ENCODE measurements at places on chromosomes 6 and 20.

- no peak for DNase-seq
Observed at GRCh38 chr6:74573613-74574012, 632.2 kb downstream of the COL12A1 start.

- DNase-seq = no peak
Observed at GRCh38 chr6:33726696-33727095, 15.2 kb upstream of the UQCC2 start.

DNA sequence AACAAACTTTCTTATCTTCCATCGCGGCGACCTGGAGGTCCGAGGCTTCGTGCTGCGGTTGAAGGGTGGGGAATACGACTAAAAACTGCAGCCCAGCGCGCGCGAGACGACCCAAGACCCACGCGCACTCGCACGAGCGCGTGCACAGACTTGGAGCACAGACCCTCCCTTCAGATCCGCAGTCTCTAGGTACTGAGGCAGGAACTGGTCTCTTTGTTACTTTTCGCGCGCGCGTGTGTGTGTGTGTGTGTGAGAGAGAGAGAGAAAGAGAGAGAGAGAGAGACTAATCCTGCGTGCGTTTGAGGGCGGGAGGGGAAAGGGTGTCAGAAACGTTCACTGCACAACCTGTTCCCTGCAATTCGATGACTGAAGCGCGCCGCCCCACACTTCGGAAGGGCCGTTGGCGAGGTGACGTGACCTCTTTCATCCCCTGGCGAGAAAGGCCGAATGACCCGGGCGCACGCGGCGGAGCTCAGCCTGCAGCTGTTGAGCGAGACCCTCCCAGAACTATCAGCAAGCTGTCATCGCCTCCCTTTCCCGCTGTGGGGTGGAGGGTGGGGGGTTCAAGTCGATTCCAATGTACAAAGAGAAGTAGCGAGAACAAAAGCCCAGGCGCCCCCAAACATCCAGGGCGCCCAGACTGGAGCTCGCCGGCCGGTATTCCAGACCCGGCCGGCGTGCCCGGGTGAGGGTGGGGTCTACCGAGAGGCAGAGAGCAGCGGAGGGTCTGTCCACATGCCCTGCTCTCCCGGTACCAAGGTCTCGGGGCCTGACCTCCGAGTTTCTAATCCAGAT is 1.5 kb upstream of the TUBB2B start:
- no peak for DNase-seq

- no peak for DNase-seq
Observed at GRCh38 chr6:37317312-37318038, 36.3 kb upstream of the RNF8 start.

GRCh38 chr20:16385462-16385861 is 187.8 kb downstream of the KIF16B start:
- no peak for DNase-seq

DNA sequence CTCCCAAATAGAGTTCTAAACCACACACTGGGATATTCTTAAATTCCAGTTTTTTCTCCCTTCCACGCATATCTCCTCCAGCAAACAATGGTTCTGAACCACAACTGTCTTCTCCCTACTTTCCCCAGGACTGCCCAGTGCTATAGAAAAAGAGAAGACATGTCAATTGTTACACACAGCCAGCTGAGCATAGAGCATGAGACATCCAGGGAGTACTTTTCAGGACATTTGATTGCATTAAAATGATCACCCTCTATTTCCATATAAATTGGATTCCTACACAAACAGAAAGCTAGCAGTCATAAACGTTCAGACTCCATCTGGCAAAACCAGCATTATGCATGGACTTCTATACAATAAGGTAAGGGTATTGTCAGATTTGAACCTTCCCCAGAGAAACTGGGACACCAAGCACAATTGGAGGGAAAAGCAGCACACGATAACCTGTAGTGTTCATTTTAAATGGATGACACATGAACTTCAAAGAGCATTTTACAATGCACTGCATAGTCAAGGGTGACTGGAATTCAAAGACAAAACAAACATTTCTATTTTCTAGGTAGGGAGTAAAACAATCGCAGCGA is 93.1 kb upstream of the HEY2 start:
- DNase-seq = no peak

GRCh38 chr6:106858653-106859092 is 115.9 kb downstream of the CD24 start:
- no peak for DNase-seq

DNA sequence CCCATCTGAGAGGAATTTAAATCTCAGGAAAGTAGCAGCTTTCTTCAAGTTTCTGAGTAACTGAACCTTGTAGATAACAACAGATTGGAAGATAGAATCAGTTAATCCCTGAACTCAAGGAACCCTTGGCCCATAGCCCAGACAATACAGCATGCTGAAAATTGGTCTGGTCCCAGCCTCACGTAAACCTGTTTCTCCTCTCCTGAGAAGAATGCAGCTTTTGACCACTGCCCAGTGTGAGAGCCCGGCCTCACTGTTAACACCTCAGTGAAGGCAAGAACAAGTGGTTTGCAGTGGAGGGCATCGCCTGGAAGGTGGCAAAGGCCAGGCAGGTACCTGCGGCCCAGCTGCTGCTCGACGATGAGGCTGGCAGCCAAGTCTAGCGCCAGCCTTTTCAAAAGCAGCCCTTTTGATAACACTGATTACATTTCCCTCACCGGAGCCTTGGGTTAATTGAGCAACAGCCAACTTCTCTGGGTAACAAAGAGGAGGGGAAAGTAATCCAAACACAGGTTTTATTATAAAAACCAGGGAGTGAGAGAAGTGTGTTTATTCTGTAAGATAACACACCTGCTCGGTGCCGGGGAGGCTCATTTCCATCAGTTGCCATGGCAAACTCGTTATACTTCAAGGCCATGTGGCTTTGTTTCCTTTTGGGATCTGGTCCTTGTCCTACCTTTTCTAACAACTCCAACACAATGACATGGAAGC is 54.0 kb downstream of the TRAF3IP2 start:
- no peak for DNase-seq

DNA sequence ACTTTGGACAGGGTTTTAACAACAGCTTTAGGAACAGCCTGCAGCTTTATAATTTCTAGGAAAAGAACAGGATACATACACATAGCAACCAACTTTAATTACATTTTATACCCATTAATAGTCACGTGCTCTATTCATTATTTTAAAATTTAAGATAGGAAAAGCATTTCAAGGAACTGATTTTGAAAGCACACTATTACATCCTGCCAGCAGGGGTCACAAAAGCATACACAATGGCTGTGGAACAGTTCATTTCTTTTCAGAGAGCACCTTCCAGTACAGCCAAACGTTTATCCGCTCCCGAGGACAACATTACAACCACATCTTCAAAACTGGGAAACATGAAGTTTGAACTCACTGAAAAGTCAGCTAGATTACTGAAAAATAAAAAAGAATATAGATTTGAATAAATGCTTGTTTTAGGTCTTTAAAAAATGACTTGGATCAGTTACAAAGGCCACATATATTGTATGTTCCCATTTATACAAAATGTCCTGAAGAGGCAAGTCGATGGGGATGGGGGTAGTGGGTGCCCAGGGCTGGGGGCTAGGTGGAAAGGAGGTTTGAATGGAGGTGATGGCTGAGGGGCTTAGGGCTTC is 104.6 kb upstream of the EXOC2 start:
- no peak for DNase-seq

- DNase-seq = no peak
Observed at GRCh38 chr6:47527274-47527673, 49.7 kb downstream of the CD2AP start.

DNA sequence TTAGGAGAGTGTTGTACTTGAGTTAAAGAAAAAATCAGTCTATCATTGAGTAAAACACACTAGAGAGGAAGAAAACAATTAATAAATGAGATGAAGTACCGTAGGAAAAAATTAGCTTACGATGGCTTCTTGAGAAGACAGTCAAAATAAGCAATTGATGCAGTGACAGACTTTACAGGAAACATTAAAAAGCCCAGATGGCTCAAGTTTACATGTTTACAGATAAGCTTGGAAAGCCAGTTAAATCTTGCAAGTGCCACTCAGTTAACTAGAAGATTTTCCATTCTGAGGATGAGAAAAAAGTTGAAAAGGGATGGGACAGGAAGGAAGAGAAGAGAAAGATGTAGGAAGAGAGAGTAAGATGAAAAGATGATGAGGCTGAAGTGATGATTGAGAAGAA is 288.8 kb upstream of the FERMT1 start:
- no peak for DNase-seq

- DNase-seq = no peak
Observed at GRCh38 chr20:4999788-5000187, 1.5 kb downstream of the SLC23A2 start.

GRCh38 chr6:117128052-117128451 is 137.3 kb upstream of the VGLL2 start:
- no peak for DNase-seq

DNA sequence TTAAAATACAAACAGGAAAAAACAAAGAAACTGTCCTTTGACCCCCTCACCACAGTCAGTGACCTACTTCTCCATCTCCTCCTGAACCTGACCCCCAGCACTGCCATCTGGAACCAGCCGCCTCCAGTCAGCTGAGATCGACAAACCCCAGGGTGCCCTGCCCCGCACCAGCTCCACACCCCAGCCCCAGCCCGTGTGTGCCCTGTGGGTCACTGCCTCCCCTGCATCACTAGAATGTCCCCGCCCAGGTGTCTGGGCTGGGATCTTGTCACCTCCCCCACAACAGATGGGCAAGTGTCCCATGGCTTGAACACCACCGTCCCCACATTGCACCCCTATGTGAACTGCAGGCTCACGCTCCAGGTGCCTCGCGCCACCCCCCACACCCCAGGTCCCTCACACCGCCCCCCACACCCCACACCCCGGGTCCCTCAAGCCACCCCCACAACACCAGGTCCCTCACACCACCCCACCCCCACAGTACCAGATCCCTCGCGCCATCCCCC is 13.3 kb downstream of the TAF4 start:
- DNase-seq = no peak

DNA sequence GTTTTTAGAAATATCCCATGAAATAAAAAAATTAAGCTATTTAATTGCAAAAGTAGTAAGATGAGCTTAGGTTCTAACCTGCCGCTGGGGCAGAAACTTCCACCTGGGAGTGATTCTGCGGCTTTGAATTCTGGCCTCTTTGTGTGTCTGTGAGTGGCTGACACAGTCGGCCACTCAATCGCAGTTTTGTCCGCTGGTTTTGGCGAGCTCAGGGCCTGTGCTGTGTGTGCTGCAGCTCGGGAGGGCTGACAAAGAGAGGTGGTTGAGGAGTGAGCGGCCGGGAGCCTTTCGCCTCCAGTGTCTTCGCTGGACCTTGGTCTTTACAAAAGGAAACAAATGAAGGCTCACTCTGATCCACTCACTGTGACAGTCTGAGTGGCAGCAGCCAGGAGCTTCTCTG is 128.4 kb downstream of the TIAM2 start:
- no peak for DNase-seq

- DNase-seq = no peak
Observed at GRCh38 chr6:168494726-168495125, 53.7 kb downstream of the SMOC2 start.

DNA sequence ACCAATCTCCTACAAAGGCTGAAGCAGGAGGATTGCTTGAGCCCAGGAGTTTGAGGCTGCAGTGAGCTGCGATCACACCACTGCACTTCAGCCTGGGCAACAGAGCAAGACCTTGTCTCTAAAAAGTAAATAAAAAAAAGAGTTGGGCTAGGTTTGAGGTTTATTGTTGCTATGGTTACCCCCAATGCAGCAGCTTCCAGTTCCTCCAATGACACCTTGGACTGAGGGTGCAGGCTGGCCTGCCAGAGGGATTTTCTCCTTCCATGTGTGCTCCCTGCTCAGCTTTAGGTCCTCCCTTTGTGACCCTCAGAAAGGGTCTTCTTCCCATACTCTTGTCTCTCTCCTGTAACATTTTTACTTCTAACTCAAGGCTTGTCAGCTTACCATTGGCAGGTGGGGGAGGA is 10.6 kb upstream of the TBC1D20 start:
- DNase-seq = no peak

DNA sequence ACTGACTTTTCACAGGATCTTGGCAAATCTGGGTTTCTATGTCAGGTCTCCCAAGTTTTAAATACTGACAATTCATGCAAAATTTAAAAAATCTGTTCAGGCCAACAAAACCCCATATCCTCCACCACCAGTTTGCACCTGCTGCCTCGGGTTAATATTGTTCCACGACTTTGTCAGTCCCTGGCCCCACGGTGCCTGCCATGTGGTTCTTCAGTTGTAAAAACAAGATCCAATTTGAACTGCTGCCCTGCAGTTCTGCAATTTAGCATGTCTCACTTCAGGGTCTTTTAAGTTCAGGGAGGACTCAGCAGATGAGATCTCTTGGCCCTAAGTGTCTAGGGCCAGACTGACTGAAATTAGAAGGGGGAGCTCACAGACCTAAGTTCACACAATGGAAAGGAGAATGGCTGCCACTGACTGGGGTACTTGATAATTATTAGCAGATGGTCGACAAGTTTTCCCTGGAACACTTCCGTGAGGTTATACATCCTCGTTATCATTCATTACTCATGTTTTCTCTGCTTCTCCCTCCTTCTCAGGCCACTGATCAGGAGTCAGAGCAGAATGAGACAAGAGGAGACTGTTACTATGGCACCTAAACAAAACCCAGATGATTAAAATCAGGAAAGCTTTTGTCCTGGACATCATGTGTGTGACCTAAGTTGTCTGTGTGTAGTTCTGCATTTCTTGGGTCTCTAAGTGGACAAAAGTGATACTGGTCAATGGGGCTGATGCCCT is 223.6 kb downstream of the KIF16B start:
- DNase-seq = no peak

DNA sequence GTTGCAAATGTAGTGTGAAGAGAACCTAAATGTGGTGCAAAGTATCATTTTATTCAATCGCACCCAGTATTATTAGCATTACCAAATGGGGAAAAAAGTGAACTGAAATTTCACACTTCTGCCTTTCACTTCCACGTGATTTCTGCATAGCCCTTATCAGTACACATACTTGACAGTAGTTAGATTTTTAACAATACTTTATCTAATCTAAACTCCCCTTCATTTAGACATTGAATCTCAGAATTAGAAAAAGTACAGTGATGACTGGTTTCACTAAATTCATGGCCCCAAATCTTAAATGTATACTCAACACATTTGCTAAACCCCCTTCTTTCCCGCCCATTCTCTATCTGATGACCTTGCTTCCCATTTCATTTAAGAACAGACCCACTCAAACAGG is 14.3 kb downstream of the STX7 start:
- DNase-seq = no peak

- DNase-seq = no peak
Observed at GRCh38 chr6:130749402-130749801, 77.8 kb upstream of the SMLR1 start.

- no peak for DNase-seq
Observed at GRCh38 chr6:118963003-118963402, 28.0 kb upstream of the MCM9 start.

DNA sequence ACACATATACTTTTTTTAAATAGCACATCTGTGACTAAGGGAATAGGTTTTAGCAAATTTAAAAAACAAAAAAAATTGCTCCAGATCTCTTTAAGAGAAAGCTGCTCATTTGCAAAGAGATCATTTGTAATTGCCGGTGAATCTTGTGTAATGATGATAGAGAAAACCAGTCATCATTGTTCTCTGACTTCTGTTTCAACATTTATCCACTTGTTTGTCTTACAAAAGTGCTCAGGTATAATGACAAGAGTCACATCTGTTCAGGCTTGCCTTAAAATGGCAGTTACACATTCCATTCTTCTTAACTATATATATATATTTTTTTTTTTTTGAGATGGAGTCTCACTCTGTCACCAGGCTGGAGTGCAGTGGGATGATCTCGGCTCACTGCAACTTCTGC is 165.2 kb downstream of the AIG1 start:
- DNase-seq = no peak

- DNase-seq = no peak
Observed at GRCh38 chr6:161000632-161001031, 9.1 kb downstream of the MAP3K4 start.

GRCh38 chr20:2521369-2522305 is 12.9 kb upstream of the ZNF343 start:
- DNase-seq = no peak

All from stimulated activated CD4-positive, alpha-beta T cell treated with anti-CD3 and anti-CD28 coated beads, Interleukin-1b, Interleukin-23, amount 100 ng/mL, for 1 hour (primary cell).